ENCODE measurements at places on chromosomes 4 and X.

- no peak for DNase-seq
Measured at GRCh38 chr4:32340591-32340990, 1620.4 kb downstream of the PCDH7 start.

- no peak for DNase-seq
Measured at GRCh38 chr4:37367901-37368300, 123.4 kb downstream of the NWD2 start.

- DNase-seq = no peak
Measured at GRCh38 chr4:36786519-36786918, 458.0 kb upstream of the NWD2 start.

DNA sequence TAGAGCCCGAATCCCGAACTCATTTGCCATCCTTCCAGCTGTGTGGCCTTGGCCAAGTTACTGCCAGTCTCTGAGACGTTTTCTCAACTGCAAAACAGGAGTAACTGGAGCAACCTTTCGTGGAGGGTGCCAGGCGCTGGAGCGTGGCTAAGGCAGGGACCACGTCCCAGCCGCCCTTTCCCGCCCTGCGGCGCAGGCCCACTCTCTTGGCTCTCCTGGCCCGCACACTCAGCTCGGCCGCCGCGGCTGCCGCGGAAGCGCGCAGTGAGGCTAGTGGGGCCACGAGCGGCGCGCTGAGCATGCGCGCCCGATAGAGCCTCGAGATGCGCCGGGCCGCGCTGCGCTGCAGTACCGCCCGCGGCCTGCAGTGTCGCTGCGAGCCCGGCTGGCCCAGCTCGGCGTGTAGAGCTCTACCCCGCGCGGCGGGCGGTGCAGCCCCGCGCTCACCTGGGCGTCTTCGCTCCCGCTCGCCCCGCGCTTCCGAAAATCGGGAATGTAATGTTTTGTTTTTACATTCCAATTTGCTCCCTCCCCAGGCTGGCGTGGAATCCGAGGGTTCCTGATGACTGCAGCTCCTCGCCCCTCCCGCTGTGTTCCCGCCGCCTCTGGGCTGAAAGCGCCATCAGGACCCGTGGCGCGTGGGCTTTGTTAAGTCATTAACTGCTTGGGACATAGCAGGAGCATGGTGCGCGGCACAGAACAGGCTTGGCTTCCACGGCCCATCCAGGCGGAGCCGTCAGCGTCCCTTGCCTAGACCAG is 4.0 kb upstream of the ZNF518B start:
- DNase-seq = peak; percentile 17

GRCh38 chr4:122861172-122861943 is 34.7 kb downstream of the FGF2 start:
- DNase-seq = no peak
